ENCODE measurements at places on chromosomes 13 and 19.
A peak's percentile ranks its signal among the peaks of the same experiment; 100 is the strongest.

GRCh38 chr19:42267644-42268141 lies 1.4 kb upstream of the CIC start:
- DNase-seq: no peak

DNA sequence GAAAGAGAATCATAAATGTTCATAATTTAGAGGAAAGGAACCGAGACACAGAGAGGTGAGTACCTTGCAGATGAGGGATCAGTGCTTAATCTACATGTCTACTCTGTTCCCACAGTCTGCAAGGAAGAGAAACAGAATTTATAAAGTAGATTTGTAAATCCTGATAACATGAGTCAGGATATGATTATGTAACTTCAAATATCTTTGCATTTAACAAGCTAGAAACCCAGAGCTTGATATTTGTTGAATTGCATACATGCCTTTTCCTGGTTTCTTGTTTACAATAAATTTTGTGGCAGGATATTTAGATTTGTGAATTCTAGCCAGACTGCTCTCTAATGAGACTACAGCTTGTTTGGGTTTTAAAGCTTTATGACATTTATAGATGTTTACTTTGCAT lies 219.2 kb downstream of the ENOX1 start:
- DNase-seq: no peak

DNA sequence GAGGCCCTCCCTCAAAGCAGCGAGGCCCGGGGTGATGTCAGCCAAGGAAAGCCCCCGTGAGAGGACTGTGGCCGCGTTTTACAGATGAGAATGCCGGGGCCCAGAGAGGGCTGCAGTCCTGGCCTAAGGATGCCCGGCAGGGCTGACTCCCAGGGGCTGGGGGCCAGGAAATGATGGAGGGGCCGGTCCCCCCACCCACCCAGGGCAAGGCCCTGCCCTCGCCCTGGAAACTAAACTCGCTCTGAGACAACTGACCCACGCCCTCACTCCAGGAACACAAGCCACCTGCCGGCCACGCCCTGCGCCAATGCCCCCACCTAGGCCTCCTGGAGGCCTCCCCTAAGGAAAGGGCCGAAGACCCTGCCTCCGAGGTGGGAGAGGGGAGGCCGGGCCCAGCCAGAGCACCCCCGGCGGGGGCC lies 7.2 kb downstream of the ZBTB7A start:
- no peak for DNase-seq

DNA sequence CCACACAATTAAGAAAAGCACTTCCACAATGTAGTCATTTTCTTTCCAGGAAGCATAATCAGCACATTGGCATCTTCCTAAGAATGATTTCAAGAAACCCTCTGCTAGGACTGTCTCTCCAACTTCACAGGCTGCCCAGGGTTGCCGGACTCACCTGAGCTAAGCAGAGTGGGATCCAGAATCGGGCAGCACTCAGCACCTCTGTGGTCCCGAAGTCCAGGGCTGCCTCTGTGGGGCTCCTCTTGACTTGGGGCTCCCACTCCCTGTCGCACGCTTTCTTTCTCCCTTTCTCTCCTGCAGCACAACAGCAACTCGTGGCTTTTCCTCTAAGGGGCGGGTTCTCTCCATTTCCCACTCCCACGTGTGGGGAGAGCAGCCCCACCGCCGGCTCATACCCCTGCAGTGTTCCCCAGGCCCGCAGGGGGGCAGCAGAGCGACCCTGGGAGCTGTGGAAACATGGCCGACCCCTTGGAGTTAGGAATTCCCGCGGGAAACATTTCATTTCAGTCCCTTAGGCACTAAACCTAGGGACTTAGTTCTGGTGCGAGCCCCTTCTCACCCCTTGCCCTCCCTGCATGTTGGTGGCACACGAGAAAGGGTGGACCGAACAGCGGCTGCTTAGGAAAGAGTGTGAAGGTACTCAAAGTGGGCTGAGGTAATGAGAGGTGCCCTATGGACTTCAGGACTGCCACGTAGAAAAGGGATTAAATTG lies at the start of gene TMEM272:
TSS of gene TMEM272 (minus strand) at position 316 of the 712 bp plus-strand sequence. CDS start 6,647 bp downstream, outside the sequence.
- peak; percentile 39 for DNase-seq

- peak; percentile 59 for DNase-seq
Observed at GRCh38 chr19:35495107-35496064, 5.1 kb upstream of the KRTDAP start.

DNA sequence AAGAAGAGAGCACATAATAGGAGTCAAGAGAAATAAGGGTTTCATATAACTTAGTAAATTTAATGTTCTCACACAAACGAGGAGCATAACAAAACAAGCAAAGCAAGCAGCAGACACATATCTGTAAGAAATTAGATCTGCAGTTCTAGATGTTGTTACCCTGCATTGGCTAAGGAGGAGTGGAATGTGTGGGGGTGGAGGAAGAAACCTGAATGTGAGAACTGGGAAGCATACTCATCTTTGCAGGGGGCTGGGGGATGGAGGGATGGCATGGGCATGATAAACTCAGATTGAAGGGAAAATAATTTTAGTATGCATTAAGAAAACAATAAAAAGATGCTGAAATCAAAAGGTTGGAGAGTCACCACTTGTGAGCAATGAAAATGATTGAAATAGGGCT lies 255.0 kb downstream of the LIG4 start:
- no peak for DNase-seq

DNA sequence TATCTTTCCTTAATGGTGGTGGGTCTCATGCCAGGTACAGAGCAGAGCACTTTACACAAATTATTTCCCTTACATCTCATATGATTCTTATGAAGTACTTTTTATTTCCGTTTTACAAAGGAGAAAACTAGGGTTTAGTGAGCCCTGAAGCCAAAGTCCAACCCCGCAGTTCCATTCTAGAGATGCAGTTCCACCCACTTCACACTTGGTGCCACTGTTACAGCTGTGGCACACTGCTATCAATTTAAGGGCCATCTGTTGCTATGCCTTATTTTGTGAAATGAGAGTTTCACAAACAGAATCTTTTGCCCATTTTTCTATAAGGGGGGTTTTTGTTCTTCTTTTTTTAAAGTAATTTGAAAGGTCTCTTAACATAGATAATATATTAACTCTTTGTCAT lies 12.9 kb downstream of the MIPEP start:
- DNase-seq: no peak

GRCh38 chr13:32427852-32428580 lies at the start of gene N4BP2L1:
TSS of gene N4BP2L1 (minus strand) at chr13:32428130. CDS start at chr13:32428082, 48 bp downstream.
- peak; percentile 78 for DNase-seq

DNA sequence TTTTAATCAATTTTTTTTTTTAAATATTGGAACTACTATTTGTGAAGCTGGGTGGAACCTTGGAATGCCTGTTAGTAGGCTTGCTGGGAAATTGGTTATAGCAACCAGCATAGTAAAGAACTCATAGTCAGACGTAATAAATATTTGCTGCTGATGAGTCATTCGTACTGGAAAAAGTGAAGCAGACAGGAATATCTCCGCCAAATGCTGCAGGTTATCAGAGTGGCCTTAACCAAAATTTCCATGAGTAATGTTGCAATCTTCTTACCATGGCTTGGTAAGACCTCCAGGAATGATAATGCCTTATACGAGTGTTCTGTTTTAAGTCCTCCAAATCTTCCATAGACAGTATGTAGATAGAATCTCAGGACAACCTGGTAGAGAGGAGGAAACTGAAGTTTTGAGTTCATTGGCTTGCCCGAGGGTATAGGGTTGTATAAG lies 34.2 kb downstream of the MBNL2 start:
- no peak for DNase-seq

- DNase-seq: no peak
Observed at GRCh38 chr19:2355168-2356035, 4.7 kb upstream of the TMPRSS9 start.

DNA sequence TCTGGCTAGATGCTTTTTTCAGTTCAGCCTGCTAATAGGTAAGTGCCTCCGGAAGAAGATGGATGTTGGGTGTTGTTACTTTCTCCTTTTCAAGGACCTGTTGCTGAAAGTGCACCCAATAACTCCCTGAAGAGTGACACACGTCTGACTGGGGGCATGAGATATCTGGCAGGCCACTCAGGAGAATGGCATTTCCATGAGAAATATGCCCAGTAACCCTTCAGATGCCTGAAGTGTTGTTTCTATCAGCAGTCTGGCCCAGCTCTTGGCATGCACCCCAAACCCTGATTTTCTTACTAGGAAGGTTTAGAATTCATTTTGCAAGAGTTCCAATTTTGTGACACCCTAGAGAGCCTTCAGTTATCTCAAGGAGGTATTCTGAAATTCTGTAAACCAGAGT lies 71.5 kb downstream of the ARHGAP35 start:
- DNase-seq: no peak

GRCh38 chr13:98513837-98514236 lies 63.1 kb downstream of the STK24 start:
- DNase-seq: no peak

- no peak for DNase-seq
Observed at GRCh38 chr19:51572410-51572809, 1.3 kb downstream of the ZNF175 start.

DNA sequence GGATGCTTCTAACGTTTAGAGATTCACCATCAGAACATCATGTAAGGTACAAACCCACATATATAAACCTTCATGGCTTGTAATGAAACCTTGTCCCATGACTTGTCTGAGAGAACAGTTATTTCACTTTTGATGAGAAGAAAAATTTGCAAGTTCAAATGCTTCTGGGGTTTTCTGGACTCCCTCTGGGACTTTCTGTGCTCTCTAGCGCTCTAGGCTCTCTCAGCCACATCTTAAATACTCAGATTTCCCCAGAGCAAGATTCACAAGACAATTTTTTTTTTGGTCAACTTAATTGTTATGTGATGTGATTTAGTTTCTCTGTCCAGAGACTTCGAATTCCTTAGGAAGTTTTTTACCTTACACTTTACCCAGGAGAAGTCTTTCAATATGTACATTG lies 282.8 kb upstream of the EDNRB start:
- no peak for DNase-seq

DNA sequence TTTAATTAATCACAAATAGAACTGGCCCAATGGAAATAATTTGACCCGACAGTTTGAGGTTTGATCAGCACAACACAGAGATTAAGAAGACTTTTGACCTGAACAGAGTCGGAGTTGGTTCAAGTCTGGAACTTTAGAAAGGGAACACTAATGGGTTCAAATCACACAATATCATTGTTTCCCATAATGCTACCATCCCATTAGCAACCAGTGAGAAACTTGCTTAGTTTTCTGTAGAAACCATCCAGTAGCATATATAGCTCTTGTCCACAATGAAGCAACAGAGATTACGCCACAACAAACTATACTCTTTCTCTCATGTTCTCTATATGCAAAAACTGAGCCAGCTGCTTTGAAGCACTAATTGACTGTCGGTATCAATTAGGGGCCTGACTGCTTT lies 376.9 kb upstream of the SPRY2 start:
- DNase-seq: no peak

DNA sequence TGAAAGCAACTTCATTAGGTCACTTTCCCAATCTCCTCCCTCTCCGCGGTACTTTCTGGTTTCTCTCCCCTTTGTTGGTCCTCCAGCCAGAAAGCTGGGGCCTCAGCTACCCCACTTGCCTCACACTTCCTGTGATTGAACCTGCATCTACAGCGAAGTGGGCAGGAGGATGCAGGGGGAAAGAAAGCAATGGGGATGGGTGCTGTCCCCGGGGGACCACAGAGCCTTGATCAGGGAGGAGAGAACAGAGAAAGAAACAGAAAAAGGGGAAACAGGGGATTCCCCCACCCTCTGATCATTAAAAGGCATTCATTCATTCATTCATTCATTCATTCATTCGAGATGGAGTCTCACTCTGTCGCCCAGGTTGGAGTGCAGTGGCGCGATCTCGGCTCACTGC lies 74.2 kb downstream of the TRPM4 start:
- no peak for DNase-seq

GRCh38 chr19:42065511-42065910 lies 4.5 kb downstream of the GRIK5 start:
- DNase-seq: no peak
